Ovary (tissue), 10 donors: ENCODE measurements at places on chromosomes 2 and 18.
A peak's percentile ranks its signal among the peaks of the same experiment; 100 is the strongest.

- DNase-seq = no peak
Observed at GRCh38 chr2:54444503-54444902, 11.6 kb upstream of the SPTBN1 start.

- DNase-seq = no peak
Observed at GRCh38 chr2:1598041-1598710, 146.1 kb downstream of the PXDN start.

DNA sequence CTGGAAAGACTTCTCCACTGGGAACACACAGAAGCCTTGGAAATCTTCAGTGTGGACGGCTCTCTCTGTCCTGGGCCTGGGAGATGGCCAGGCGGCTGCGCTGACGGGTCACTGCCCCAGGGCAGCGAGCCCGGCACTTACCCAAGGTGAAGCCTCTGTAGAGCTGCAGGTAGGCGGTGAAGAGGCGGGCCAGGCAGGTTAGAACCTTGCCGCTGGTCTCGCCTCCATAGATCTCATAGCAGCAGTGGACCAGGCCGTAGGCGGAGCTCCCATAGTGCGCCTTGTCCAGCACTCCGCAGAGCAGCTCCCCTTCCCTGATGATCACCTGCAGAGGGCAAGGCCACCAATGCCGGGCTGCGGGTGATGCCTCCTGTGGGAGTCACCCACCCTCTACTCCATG lies 53.0 kb downstream of the POLR1A start:
- DNase-seq = no peak

GRCh38 chr2:9110346-9110884 lies 96.2 kb upstream of the ASAP2 start:
- DNase-seq = no peak

DNA sequence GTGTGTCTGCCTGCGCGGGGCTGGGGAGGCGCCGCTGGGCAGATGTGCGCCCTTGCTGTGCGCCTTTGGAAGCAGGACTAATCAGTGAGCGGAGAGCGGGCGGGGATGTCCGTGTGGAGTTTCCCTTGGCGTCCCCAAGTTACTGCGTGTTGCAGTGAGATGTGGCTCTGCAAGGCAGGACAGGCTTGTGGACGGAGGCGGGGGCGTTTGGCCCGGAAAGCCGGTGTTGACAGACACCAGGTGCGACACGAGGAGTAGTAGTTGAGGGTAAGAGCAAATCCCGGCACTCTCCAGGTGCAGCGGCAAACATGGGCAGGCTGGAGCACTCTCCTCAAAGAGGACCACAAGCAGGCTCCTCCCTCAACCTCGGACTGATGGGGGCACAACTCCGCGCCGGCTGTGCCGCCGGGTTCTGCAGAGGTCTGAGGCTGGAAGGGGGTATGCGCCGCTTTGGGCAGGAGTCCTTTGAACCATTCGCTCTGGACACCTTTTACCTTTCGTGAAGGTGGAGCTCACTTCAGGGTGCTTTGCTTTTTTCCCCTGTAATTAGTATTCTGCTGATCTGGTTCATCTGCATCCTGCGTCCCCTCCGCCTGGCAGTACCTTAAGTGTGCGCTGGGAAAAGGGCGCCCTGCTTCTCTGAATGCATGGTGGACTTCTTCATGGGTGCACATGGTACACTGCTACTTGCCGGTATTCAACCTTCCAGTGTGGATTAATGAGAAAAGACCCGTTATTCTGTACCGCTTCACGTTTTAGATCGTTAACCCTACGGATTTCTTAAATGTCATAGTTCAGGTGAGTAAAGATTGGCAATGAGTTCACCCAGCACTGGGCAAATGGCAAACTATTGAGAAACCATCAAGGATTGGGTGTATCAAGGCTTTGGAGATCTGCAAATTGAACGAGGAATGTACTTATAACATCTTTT lies 608 bp downstream of the CDH7 start:
- DNase-seq = no peak

- DNase-seq = no peak
Observed at GRCh38 chr2:125561302-125561701, 1094.7 kb upstream of the GYPC start.

DNA sequence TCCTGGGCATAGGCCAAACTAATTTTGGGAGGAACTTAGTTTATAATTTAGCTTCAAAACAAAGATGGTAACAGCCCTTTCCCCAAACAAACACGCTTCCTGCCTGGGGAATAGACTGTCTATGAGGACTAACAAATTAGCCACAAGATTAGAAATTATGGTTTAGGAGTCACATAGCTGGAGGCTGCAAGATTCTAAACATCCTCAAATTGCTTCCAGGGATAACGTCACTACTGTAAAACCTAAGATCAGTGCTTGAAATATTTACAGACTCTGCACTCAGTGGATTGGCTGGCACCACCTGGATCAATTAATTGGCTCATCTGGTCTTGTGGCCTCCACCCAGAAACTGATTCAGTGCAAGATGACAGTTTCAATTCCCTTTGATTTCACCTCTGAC lies 118.0 kb upstream of the TACR1 start:
- DNase-seq = no peak

GRCh38 chr2:227889336-227889735 lies 17.9 kb downstream of the DAW1 start:
- no peak for DNase-seq

GRCh38 chr2:74895001-74895400 lies 61.1 kb downstream of the HK2 start:
- no peak for DNase-seq

GRCh38 chr2:109454765-109455394 lies 158.9 kb downstream of the SEPTIN10 start:
- no peak for DNase-seq

DNA sequence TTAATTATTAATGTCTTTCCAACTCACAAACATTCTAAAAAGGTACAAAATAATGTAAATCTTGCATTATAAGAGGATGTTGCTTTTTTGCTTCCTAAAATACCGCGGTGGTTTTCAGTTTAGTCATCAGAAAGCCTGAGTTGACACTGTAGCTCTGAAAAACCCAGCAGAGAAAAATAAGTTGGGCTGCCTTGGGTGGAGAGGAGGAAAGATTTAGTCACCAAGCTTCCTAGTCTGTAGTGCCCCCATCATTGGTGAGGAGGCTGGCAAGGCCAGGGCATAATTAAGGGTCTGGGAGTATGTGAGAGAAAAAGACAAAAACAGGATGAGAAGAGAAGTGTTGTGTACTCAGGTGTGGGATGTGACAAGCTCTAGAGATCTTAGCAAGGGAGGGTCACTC lies 5.7 kb downstream of the PTPRM start:
- DNase-seq = no peak

GRCh38 chr18:77366720-77367641 lies 117.3 kb downstream of the GALR1 start:
- DNase-seq = no peak

- DNase-seq = no peak
Observed at GRCh38 chr2:234502285-234502918, 5.5 kb upstream of the ARL4C start.

DNA sequence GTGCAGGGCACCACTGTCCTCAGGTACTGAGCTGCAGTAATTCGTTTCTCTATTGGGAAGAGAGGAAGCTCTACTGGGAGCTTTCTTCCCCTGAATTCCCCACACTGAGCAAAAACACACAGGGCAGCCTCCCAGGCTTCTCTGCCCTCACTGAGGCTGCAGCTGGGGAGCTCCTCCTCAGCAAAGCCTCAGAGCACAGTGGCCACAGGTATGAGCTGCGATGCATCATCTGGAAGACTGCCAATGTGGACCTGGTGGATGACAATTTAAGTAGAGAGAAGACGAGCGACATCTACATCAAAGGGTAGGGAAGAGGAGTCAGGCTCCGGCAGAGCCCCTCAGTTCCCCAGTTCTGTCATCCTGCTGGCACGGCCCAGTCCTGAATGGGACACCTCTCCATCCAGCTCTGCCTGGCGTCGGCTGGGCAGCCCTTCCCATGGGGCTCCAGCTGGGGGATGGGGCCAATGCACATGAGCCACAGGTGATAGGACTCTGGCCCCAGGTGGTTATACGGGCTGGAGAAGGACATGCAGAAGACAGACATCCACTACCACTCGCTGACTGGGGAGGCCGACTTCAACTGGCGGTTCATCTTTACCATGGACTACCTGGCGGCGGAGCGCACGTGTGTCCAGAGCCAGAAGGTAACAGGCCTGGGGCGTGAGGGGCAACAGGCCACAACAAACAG lies 37.6 kb downstream of the LMAN2L start:
- no peak for DNase-seq

GRCh38 chr2:206873423-206873822 lies 65.9 kb upstream of the CPO start:
- no peak for DNase-seq

- DNase-seq = no peak
Observed at GRCh38 chr18:77140439-77141109, 8.0 kb upstream of the MBP start.

- DNase-seq = no peak
Observed at GRCh38 chr2:177174486-177174885, 38.1 kb upstream of the HNRNPA3 start.

- DNase-seq = no peak
Observed at GRCh38 chr2:201404699-201405280, 46.5 kb downstream of the TRAK2 start.

GRCh38 chr2:63834401-63834800 lies 7.3 kb upstream of the UGP2 start:
- no peak for DNase-seq

DNA sequence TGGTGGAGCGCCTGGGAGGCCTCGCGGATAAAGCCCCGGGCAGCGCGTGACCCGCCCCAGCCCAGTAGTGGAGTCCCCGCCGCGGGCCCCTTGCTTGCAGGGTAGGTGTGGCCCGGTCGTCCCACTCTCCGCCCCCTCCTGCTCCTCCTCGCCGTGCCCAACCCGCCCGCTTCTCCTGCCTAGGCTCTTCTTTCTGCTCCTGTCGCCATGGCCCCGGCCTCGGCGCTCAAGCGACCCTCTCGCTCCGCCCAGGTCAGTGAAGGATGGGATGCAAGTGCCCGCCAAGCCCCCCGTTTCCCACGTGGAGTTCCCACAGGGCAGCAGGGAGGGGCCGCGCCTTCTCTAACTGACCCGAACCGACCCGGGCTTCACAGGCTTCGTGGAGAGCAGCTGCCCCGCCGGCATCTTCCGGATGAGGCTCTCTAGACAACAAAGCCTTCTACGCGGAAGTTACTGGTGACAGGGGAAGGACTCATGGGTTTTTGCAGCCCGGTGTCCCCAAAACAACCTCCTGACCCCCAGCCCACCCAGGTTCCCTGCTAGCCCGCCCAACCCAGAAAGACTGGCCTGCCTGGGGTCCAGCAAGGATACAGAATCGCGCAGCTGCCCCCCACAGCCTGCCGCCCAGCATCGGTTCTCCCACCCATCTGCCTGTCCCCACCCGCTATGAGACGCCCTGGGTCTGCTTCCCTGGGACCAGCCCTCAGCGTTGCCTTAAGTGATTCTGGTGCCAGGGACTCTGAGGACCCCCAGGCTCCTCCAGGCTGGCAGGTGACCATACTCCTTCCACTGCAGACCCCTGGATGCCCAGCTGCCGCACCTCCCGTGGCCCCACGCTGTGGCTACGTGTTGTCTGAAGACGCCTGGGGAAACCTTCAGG lies 32.8 kb downstream of the TTC32 start:
- DNase-seq = peak; percentile 51

- no peak for DNase-seq
Observed at GRCh38 chr2:3251946-3252345, 125.7 kb downstream of the EIPR1 start.

GRCh38 chr2:19104503-19104902 lies 253.9 kb downstream of the OSR1 start:
- DNase-seq = no peak

DNA sequence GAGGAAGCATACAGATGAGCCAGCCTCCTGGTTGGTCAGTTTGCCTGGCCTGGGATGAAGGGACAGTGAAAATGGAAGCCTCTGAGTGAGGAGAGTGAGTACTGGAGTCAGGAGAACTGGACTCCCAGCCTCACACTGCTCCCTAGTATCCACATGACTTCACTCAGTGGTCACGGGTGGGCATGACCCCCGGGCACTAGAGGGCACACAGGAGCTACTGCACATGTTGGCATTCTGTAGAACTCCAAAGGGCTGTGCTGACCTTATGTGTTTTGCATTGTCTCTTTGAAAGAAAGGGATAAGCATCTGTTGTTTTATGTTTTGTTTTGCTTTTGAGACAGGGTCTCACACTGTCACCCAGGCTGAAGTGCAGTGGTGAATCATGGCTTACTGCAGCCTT lies 23.7 kb downstream of the NCAPH start:
- DNase-seq = no peak

GRCh38 chr18:471716-472115 lies 28.8 kb downstream of the COLEC12 start:
- no peak for DNase-seq

DNA sequence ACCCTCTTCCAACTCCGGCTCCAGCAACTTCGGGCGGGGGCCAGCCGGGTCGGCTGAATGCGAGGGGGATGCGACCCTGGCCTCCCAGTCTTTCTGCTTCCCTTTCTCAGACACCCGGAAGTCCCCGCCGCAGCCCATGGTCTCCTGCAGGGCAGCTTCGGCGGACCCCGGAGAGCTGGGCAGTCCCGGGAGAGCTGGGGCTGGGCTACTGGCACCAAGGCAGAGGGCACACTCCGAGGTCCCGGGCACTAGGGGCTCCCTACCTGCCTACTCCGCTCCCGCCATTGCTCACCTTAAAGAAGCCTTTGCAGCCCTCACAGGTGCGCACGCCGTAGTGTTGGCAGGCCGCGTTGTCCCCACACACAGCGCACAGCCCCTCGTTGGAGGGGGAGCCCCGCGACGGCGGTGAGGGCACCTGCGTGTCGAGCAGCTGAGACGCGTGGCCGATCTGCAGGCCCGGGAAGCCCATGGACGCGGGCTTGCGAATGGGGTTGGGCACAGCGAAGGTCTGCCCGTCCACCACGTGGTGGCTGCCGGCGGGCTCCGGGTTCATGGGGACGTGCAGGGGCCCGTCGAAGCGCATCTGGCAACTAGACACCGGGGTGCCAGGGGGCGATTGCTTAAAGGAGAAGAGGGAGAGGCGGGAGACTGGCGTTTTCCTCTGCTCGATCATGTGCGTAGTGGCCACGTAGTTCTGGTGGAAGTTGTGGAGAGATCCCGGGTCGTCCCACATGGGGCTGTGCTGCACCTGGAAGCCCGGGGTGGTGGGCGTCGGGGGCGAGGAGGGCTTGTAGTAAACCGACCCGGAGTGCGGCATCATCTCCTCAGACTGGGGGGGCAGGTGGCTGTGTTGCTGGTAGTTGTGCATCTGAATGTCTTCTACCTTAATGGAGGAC lies 3.2 kb downstream of the NR4A2 start:
- peak; percentile 38 for DNase-seq

- DNase-seq = no peak
Observed at GRCh38 chr2:226905718-226906117, 69.9 kb downstream of the RHBDD1 start.

GRCh38 chr2:234476766-234477165 lies 20.1 kb downstream of the ARL4C start:
- DNase-seq = no peak

GRCh38 chr2:190093793-190094192 lies 31.3 kb upstream of the MSTN start:
- DNase-seq = no peak

- DNase-seq = no peak
Observed at GRCh38 chr2:162915858-162916257, 77.3 kb upstream of the KCNH7 start.

- DNase-seq = no peak
Observed at GRCh38 chr2:58521803-58522554, 280.9 kb upstream of the FANCL start.
